ENCODE measurements at places on chromosomes 12 and 14.

DNA sequence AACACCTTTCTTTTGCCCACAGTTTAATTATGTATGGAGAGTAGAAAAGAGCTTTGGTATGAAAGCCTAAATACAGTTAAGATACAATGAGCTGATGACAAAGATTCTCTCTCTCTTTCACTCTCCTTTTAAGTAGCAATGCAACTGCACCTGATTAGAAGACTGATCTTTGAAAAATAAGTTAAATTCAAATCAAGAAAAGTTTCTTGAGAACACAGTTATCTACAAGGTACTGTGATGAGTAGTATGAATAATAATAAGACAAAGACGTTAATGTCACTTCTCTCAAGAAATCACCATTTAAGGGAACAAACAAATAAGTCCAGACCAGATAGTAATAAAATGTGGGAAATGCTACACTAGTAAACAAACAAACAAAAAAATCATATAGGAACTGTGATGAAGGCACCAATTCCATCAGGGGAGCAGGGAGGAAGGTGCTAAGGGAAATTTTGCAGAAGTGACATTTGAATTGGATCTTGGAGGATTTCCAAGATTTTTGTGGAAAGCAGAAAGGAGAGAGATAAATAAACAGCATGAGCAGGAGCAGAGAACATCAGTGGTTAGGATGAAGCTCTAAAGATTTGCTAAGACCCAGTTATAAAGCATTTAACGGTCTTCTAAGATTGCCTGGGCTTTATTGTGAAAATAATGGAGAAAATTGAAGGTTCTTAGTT, 65.2 kb upstream of the STK38L start:
- no peak for DNase-seq

- DNase-seq: no peak
These were observed 43.9 kb upstream of the HSP90B1 start for GRCh38 chr12:103886195-103886797.

GRCh38 chr12:112035219-112035785, 22.1 kb downstream of the ERP29 start:
- DNase-seq: no peak

GRCh38 chr14:63543826-63544406, 739 bp upstream of the PPP2R5E start:
- no peak for DNase-seq

GRCh38 chr12:27578689-27579372, 54.8 kb downstream of the PPFIBP1 start:
- no peak for DNase-seq

GRCh38 chr12:67202678-67203012, 66.5 kb upstream of the CAND1 start:
- no peak for DNase-seq

- no peak for DNase-seq
These were observed 35.0 kb downstream of the FLRT2 start for GRCh38 chr14:85564841-85565527.

- no peak for DNase-seq
These were observed 15.4 kb downstream of the NTF3 start for GRCh38 chr12:5447320-5447719.

DNA sequence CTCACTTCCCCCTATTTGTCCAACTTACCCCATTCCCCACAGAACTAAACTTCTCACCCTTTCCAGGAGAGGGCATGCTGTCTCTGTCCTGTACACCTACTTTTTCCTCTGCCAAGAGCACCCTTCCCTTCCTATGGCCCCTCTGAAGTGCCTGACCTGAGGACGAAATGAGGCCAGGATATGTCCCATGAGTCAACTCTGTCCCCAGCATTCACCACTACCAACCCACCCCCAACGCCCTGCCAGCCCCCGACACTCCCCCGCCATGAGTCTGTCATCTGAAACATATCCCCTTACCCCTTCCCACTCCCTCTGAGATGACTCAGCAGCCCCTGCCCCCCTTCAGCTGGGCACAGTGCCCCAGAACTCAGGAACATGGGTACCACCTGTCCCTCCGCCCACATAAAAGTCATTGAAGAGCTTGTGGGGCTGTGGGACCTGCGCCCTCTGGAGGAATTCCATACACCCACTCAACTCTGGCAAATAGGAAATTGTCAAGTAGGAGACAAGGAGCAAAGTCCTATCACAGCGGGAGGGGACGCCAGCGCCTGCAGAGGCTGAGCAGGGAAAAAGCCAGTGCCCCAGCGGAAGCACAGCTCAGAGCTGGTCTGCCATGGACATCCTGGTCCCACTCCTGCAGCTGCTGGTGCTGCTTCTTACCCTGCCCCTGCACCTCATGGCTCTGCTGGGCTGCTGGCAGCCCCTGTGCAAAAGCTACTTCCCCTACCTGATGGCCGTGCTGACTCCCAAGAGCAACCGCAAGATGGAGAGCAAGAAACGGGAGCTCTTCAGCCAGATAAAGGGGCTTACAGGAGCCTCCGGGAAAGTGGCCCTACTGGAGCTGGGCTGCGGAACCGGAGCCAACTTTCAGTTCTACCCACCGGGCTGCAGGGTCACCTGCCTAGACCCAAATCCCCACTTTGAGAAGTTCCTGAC, 26.3 kb downstream of the ITGA7 start:
- DNase-seq: peak; percentile 12

DNA sequence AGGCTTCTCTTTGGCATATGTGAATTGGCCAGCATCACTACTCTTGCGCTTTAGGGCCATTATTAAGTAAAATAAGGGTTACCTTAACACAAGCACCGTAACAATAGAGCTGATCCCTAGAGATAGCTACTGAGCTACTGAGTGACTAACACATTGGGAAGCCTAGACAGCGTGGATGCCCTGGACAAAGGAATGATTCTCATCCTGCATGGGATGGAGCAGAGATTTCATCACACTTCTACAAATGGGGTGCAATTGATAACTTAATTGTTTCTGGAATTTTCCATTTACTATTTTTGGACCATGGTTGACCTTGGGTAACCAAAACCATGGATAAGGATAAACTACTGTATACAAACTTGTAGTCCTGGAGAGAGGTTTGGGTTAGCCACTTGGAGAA, 57.1 kb downstream of the FBXO34 start:
- no peak for DNase-seq

DNA sequence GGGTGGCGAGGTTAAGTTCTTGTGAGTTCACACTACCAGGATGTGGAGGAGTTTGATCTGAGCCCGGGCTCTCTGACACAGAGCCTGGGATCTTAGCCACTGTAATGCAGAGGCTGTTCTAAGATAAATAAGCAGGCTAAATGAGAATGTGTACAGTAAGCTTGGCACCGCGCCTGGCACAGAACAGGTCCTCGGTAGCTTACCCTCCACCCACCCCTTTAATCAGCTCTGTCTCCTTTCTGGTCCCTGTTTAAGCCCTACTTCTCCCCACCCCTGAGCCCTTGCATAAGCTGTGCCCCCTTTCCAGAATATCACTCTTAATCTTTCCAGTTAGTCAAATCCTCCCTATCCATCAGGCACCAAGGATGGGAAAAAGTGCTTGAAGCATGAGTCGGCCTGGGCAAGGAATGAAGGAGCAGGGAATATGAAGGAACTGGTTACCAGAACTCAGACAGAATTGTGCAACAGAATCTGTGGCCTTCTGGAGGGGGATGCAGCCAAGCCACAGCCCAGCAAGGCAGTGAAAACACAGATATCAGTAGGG, 32.8 kb upstream of the CMKLR1 start:
- no peak for DNase-seq

GRCh38 chr12:47237751-47238211, 158.0 kb upstream of the AMIGO2 start:
- no peak for DNase-seq

- no peak for DNase-seq
These were observed 594.1 kb downstream of the NRXN3 start for GRCh38 chr14:78764240-78764639.

GRCh38 chr14:24443053-24443665, 583 bp upstream of the SDR39U1 start:
- DNase-seq: no peak

- no peak for DNase-seq
These were observed 39.7 kb downstream of the PPTC7 start for GRCh38 chr12:110543252-110543959.

- DNase-seq: no peak
These were observed 322.6 kb downstream of the PCNX1 start for GRCh38 chr14:71229875-71230274.

DNA sequence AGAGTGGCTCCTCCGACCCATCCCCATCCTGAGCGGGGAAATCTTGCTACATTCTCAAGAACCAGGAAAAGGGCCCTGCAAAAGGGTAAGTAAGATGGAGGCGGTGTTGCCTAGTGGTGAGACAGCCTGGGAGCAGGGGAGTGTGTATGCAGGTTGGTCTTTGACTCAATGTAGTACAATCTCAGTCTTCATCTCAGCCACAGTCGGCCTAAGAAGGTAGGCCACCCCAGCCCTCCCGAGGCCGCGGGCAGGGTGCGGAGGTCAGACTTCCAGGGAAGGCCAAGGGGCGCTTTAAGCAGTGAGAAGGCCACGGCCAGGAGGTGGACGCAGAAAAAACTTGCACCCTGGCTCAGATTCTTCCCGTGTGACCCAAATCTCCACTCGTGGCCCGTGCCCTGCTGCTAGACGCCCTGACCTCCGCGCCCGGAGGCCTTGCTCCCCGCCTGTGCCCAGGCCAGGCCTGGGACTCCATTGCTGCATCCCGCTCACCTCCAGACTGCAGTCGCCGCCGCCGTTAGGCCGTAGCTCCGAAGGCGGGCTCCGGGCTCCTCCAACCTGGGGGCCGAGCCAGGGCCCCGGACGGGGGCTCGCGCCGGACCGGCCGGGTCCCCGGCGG, 435 bp downstream of the FOXM1 start:
- no peak for DNase-seq

DNA sequence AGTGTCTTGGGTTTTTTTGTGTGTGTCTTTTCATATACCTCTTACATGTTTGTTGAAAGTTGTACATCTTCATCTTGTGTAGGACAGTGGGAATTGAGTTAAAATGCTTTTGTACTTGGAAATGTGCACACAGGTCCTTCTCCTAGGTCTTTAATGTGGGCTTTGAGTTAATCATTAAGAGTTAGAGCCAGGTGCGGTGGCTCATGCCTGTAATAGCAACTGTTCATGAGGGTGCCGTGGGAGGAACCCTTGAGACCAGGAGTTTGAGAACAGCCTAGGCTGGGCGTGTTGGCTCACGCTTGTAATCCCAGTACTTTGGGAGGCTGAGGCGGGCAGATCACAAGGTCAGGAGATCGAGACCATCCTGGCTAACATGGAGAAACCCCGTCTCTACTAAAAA, 13.9 kb downstream of the CLECL1 start:
- DNase-seq: no peak

- no peak for DNase-seq
These were observed 215.4 kb upstream of the PRICKLE1 start for GRCh38 chr12:42804928-42805327.

- no peak for DNase-seq
These were observed 142.8 kb upstream of the FLRT2 start for GRCh38 chr14:85387181-85387580.

- no peak for DNase-seq
These were observed 13.3 kb downstream of the RTL1 start for GRCh38 chr14:100890061-100890850.

- DNase-seq: no peak
These were observed 239.2 kb upstream of the AMIGO2 start for GRCh38 chr12:47318963-47319362.

- no peak for DNase-seq
These were observed 32.0 kb downstream of the NRXN3 start for GRCh38 chr14:78202163-78202562.

- DNase-seq: no peak
These were observed 185.8 kb downstream of the CAPZA3 start for GRCh38 chr12:18923721-18924120.

DNA sequence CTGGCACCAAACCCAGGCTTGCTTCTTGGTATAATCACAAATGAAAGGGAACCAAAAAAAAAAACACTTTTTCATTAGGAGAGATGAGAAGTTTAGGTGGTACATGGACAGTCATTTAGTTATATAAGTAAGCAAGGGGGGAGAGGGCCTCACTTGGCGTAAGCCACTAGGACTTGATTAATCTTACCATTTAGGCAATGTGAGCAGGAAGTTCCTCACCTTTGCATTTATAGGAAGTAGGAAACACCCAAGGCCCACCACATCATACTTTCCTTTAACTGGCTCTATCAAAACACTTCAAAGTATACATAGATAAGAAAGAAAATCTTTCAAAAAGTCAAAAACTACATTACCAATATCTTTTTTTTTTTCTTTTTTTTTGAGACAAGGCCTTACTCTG, 6.7 kb upstream of the RPS6KA5 start:
- DNase-seq: no peak

Measured in CD4-positive, alpha-beta T cell treated with Interferon gamma for 1 hour (primary cell).